ENCODE measurements at places on chromosomes 13 and 19.
A peak's percentile ranks its signal among the peaks of the same experiment; 100 is the strongest.

DNA sequence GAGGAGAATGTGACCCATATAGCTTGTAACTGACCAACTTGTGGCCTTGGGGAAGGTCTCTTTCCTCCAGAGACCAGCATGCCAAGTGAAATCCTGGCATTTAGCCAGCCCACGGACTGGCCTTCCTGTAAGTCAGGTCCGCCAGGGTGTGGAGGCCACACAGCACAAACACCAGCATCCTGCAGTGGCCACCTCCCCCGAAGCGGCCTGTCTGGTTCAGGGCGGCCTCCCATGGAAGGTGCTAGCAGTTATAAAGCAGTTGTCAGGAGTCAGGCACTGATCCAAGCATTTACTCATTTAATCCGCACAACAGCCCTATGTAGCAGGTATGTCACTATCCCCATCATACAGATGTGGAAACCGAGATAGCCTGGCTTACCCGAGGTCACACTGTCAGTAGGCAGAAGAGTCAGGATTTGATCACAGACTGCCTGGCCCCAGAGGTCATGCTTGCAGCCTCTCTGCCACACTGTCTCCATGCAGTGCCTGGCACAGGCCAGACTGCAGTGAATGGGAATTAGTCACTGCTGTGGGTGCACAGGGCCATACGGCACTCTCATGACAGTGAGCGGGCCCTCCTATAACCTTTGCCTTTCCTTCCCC, 36.7 kb downstream of the CAPN12 start:
- DNase-seq = no peak

- no peak for DNase-seq
Observed at GRCh38 chr19:38792250-38793111, 3.5 kb downstream of the LGALS7B start.

DNA sequence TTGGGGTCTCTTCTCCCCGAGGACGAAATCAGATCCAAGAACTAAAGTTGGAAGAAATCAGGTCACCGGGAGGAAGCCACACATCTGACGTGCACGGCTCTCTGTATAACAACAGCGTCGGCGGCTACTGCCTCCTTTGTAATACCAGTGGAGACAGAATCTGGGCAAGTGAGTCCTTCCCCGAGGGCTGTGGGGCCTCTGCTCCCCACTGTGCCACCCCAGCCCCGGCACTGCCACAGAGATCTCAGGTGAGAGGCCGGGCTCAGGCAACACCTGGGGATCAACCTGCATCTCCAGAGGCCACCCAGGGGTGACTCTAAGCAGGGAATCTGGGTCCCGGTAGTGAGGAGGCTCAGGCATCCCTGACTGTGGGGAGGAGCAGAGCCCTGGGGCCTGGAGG, 33.7 kb upstream of the C13orf46 start:
- no peak for DNase-seq

- DNase-seq = no peak
Observed at GRCh38 chr19:55088543-55089341, 13.1 kb downstream of the EPS8L1 start.

GRCh38 chr13:96822895-96823294, 171.4 kb downstream of the OXGR1 start:
- DNase-seq = peak; percentile 72

DNA sequence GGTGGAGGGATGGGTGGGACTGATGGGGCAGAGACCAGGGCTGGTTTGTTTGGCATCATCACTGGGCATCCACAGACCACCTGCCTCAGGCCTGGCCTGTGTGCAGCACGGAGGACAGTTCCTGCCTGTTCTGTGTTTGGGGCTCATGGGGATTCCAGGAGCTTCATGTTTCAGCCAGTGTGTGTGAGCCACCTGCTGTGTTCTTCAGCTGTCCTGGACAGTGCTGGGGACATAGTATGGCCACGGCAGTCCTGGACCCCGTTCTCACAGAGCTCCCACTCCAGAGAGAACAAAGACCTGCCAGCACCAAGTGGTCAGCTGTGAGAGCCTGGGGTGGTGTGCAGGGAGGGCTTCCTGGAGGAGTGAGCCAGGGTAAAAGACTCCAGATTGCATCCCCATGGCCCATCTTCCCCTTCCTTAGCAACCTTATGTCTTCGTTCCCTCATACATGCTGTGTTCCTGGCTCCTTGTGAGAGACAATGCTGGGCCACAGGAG, 2.0 kb upstream of the CCDC97 start:
- DNase-seq = no peak

- DNase-seq = no peak
Observed at GRCh38 chr19:55677572-55678028, 2.6 kb downstream of the EPN1 start.

GRCh38 chr13:76991432-76991795, 467 bp upstream of the CLN5 start:
- DNase-seq = no peak

- DNase-seq = no peak
Observed at GRCh38 chr19:18980432-18981020, 39.5 kb upstream of the HOMER3 start.

DNA sequence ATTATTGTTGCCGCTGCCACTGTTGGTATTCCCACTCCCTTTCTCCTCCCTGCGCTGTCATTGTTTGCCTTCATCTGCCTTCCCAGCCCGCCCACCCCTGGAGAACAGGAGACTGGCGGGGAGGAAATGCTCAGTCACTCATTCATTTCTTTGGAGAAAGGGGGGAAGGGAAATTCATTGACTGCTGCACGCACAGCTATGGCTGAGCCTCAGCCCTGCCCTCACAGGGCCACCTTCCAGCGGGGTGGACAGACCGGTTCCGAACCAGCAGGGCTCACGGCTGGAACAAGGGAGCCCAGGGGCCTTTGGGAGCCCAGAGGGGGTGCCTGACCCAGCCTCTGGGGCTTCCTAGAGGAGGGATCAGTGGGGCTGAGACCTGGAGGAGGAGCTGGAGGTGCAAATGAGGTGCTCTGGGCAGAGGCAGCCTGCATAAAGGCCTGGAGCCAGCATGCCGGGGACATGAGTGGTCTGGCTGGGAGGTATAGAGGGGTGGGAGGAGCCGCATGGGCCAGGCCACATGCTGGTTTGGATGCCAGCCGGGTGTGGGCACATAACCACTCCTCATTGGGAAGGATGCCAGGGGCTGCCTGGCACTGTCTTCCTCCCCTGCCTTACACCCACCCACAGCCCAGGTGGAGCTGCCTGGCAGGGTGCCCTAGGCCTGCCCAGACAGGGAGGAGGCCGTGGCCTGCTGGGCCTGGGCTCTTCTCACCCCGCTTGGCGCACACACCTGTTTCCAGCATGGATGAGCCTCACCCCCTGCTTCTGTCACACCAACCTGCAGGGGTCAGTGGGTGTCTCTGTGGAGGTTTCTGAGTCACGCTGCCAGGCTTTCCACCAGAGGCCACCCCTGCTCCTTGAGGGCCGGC, 26.8 kb downstream of the PPP5C start:
- no peak for DNase-seq

All from NCI-H526 (cell line).